Suppressor macrophage treated with lipopolysaccharide for 4 hours (primary cell): ENCODE measurements at places on chromosomes 5 and 9.

- DNase-seq: no peak
Measured at GRCh38 chr5:135189024-135189423, 155.0 kb upstream of the PITX1 start.

DNA sequence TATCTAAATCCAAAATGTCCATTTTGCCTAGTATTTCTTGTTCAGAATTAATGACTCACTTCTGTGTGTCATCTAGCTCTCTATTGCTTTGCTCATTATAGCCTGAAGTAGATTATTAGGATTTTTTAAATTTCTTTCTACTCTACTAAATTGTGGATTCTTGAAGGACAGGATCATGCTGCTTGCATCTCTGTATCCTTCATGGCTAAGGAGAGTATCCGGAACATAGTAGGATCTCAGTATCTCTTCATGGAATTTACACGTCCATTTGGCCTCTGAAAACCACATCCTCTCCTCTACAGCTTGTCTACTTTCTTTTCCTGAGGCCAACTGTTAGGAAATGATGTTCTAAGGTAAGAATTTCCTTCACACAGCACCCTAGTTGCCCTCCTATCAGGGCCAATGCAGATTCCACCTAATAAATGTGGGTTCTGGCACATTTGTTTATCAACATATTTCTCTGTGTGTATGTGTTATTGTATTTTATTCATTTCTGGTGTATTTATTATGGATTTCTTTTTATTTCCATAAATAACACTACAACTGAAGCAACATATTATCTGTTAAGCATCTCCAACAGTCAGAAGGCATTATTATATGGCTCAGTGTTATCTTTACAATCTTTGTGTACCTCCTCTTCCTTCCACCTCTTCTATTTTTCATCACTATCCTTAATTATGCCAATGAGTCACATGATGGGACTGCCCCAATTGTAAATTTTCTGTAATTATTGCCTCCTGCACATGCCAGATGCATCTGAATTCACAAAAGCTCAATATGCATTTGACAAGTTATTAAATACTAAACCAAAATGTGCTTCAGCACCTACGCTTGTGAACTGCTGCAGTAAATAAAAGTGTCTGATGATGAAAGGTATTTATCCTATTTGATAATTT, 557.8 kb upstream of the TLE4 start:
- no peak for DNase-seq

GRCh38 chr9:115837618-115838017, 316.0 kb upstream of the PAPPA start:
- DNase-seq: no peak

DNA sequence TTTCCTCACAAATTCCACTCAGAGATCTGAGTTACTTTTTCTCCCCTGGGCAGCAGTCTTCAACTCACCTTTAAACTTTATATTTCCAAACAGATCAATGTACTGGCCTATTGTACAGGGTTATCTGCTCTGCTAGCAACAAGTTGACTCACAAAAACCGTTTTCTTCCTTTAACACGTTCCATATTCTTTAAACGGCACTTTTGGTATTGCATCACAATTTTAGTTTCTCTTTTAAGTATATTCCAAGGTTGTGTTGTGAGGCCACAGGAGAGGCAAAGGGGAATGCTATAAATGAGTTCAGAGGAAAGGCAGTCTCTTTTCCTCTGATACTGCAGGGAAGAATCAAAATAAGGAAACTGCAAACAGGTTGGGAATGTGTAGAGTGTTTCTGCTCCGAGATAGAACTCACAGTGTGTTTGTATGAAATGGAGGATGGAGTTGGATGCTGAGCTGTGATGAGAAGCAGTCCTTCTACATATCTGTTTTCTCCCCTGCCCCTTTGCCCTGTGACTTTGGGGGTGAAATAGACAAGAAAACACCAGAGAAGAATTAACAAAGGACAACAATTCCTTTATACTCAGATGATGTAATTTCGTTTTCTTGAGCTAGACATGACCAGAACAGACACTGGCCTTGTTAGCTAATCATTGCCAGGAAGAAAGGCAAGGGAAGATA, 9.9 kb upstream of the ALDOB start:
- no peak for DNase-seq

DNA sequence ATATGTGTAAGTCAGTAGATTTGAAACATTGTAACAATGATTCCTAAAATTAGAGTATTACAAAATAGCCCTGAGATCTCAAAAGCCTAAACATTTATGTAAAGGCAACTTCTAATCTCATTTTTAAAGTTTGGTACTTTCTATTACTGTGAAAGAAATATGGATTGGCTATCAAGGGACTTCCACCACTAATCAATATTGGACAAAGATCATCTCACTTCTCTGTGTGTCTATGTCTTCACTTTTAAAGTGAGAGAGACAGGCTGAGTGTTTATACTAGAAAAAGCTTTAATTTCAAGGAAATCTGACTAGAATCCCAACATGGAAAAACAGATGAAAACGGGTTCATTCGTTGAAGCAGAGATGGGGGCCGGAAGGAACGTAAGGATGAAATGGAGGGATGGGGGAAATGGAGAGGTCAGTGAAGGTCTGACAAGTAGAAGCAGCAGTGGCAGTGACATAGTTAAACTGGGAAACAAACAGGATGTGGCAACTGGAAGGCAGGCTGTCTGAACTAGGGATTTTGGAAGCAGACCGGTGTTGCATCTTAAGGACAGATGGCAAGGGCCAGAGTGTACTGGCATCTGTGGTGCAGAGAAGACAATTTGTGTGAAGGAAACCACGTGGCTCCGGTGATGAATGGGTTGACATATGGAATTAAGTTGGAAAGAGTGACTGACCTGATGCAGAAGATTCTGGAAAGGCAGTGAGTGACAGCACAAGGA, 60.8 kb downstream of the PDE4D start:
- DNase-seq: no peak

DNA sequence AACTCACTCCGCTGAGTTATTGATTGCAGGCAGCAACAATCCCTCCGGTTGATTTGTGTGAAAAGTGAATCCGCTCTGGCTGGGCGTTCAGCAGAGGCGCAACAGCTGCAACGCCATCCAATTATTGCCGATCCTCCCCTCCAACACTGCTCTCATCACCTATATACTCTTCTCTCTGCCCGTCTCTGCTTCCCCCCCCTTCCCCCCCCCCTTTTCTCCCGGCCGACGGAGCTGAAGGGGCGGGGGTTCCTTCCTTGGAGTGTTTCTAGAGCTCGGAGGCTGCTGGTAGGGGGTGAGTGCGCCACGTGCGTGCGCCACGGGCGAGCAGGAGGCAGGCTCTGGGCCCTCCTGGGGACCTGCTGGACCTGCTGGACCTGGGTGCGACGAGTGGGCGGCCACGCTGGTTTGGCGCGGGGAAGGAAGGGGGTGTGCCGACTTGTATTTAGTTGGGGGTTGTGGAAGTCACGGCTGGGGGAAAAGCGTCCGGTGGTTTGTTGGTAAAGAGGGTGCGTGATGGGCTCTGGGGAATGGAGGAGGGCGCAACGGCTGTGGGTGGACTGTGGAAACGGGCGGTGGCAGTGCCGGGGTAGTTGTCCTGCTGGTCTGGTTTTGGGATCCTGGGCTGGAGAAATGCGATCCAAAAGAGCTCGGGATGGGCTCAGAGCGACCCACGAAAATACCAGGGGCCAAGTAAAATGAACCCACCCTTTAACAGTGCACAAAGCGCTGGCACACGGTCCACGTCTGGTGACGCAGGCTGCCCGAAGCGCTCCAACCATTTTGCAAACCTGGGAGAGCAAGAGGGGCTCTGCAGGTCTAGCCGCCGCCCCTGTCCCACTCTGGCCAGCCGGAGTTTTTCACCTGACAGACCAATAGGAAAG, 6.4 kb upstream of the MEF2C start:
- no peak for DNase-seq
